Renal cortex interstitium (tissue), 15 donors: ENCODE measurements at places on chromosomes 1 and 21.

DNA sequence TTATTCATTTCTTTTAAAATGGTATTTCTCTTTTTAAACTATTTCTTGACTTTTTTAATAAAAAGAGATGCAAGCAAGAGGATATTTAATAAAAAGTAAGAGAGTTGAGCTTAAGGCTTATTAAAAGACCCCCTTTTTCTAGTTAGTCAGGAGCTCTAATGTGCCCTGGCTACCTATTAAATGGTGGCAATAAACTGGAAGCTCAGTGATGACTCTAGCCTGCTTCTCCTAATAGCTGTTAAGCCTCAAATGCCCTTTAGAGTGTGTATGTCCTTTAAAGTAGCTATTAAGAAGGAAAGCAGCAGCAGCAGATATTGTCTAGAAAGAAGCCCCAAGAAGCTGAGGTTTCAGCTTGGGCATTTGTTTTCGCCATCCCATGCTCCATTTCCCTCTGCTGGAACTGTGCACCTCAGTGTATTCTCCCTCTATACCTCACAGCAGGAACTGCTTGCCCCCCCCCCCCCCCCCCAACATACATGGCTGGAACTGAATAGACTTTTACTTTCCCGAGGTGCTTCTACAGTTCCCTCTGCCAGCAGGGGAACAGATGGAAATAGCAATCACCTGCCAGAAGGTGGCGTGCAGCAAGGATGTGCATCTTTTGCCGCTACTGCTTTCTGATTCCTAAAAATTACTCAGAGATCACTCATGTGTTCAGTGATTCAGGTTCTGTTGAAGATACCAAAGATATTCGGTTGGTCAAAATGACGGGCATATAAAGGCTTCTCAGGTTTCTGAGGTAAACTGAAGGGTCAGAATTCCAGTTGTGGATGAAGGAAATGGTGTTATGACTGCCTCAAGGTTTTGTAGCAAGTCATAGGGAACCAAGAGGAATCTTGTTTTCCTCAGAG, 2.5 kb downstream of the RGS4 start:
- DNase-seq, result peak; percentile 34

DNA sequence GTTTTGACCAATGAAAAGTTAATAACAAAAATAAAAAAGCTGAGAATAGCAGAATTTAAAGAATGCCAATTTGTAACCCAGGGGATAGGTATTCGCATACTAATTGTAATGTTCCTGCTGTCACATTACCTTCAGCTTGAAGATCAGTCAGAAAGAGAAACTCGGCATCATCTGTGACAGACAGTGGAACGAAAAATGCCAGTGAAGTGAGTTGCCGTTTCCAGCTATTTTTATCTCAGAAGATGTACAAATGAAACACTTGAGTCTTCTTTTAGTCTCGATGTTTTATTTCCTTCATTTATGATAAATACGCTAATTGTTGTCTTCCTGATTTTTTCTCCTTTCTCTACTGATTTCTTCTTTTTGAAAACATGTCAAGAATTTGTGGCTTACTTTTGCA, 26.1 kb downstream of the RGS21 start:
- DNase-seq, result no peak

DNA sequence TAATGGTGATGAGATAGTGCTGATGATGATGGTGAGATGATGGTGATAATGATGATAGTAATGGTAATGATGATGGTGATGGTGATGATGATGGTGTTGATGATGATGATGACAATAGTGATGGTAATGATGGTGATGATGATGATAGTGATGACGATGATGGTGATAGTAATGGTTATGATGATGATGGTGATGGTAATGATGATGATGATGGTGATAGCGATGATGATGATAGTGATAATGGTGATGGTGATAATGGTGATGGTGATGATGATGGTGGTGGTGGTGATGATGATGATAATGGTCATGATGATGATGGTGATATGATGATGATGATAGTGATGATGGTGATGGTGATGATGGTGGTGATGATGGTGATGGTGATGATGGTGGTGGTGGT, 384.6 kb downstream of the MATN1 start:
- no peak for DNase-seq

GRCh38 chr1:78088015-78088414, 42.2 kb downstream of the GIPC2 start:
- DNase-seq, result no peak
